ENCODE measurements at places on chromosomes 16 and 17. TPM values are rescaled to one million over a fixed set of nuclear protein-coding genes. Genes with fewer than 3 reads are reported as not detected.

- DNase-seq, result no peak
These were observed 58.9 kb downstream of the TK2 start for GRCh38 chr16:66490774-66491715.

Gene ASGR2
- 0.44 TPM for total RNA-seq

Gene SYCE1L
- total RNA-seq, result 9.2 TPM

DNA sequence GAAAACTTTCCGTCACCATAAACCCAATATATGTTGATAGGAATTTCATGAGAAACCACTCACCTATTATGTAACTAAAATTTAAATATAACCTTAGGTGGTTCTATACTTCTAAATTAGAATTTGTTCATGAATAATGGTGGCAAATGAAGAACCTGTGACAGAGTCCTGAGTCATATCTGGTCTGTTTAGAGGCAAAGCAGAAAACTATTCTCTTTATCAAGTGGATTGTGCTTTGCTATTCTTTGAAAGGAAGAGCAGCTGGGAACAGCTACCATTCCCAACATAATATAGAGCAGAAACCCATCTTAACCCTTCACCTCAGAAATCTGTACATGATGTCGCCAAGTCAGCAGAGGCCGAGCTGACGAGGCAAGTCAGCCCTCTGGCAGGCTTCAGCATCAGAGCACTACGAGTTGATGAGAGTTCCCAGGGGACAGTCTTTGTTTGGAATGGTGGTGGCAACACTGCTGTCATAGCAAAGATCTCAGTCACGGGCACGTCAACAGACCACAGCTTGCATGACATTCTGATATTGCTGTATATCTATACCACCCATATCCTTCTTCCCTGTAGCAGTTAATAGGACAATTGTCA, 631.9 kb upstream of the CA10 start:
- DNase-seq, result peak; percentile 40

Gene AATK
- 7.4 TPM for total RNA-seq

Gene EPN3
- not detected for total RNA-seq

Gene ITGAX
- 0.22 TPM for total RNA-seq

DNA sequence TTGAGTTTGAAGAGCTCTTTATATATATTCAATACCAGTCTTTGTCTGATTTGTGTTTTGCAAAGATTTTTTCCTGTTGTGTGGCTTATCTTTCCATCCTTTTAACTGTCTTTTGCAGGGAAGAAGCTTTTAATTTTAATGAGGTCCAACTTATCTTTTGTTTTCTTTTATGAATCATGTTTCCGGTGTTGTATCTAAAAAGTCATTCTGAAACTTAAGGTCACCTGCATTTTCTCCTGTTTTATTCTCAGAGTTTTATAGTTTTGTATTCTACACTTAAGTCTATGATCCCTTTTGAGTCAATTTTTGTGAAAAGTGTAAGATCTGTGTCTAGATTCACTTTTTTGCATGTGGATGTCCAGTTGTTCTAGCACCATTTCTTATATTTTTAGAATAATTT, 24.6 kb upstream of the COX10 start:
- no peak for DNase-seq

Gene CCL15
- total RNA-seq, result not detected

Gene ACD
- total RNA-seq, result 39.3 TPM

DNA sequence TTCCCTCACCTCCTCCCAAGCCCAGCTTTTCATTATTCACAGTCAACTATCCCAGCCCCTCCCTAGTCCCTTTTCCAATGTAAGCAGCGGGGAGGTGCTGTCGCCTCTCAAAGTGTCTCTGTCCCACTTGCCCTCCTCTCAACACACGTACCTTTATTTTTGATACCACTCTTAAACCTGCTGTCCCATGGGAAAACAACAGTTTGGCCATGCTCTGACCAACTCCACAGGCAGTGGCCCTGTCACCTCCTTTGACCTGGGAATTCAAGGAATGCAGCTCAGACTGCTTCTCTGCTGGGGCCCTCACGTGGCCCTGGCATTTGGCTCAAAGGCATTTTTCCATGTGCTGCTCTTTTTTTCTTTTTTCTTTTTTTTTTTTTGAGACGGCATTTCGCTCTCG, 4.2 kb downstream of the LYRM9 start:
- peak; percentile 95 for DNase-seq

Gene FTSJ3
- total RNA-seq, result 35.7 TPM
